Stimulated activated CD4-positive, alpha-beta T cell treated with anti-CD3 and anti-CD28 coated beads, TNF-alpha, amount 100 ng/mL, for 1 hour (primary cell): ENCODE measurements at places on chromosomes 11 and 22.

- no peak for DNase-seq
Observed at GRCh38 chr22:32951807-32952153, 106.4 kb downstream of the SYN3 start.

DNA sequence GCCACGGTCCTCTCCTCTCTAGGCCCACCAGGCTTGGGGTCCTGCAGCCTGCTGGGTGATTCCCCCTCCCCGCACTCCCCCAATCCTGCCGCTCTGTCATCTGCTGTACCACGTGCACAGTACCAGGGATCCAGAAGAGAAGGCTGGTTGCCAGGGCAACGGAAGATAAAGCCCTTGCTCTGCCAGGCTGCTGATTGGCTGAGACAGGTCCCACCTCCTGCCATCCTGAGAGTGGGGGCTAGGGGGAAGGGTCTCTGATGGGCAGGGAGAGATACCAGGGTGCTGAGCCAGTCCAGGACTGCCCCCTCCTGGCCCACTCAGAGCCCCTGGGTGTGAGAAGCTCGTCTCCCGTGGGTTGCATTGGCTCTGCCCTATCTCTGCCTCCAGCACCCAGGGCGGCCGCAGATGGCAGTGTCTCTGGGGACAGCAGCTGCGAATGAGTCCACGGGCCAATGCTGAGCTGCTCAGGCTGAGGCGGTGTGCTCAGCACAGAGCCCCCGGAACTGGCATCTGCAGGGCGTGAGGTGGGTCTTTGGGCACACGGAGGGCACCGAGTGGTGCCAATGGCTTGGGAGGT, at the start of gene SMIM45:
SMIM45 (plus strand) TSS at position 253 of the 577 bp plus-strand sequence.
- DNase-seq: no peak

- no peak for DNase-seq
Observed at GRCh38 chr22:30158277-30158676, 78.0 kb downstream of the HORMAD2 start.

DNA sequence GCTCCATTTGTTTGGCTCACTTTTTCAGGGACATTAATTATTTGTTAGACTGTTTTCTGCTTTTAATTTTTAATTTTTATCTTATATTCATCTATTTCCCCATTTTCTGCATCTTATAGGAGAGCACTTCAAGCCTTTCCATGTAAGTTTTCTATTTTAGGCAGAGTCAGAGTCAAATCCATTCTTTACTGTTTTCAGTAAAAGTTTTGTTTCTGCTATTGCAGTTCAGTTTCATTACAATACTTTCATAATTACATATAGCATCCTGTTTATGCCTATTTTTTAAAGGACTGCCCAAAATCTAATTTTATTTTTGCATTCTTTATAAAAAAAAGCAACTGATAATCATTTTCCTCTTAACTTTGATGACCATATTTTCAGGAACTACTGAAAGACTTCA, 3.8 kb upstream of the OR10A5 start:
- no peak for DNase-seq

DNA sequence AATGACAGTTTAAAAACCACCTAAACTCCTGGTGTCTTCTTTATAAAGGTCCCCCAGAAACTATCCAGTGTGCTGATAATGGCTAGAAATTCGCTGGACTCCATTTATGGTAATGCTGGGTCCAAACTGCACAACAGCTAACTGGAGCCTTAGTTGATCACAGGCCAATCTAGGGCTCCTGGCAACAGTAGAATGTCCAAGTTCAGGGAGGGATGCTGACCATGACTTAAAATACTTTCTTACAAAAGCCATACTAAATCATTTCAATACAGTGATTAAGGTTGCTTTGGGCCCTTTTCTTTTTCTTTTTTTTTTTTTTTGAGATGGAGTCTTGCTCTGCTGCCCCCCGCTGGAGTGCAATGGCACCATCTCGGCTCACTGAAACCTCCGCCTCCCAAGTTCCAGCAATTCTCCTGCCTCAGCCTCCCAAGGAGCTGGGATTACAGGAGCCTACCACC, 14.5 kb upstream of the GAB2 start:
- DNase-seq: no peak

DNA sequence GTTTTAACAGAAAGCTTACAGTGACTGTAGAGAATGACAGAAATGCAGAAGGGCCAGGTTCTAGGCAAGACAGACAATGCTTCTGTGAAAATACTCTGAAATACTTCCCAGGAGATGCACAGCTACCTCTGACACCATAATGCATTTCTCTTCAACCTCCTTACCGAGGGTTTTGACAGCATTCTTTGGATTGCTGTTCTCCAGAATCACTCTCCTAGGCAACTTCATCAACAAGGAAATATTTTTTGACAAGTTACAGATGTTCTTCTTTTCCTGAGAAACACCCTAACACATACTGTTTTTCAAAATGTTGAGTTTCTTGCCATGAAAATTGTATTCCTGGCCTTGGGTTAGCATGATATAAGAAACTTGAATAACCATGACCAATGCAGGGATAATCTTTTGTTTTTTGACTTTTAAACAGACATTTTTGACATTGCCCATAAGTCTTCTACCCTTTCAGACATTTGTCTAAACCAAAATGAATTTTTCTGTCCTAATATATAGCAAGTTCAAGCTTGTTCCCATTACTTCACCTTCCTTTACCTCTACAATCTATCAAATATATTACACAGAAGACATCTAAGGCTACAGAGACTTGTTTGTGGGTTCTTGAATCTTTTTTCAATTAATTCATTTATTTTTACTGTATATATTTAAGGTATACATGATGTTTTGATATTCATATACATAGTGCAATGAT, 108.1 kb downstream of the CCDC34 start:
- DNase-seq: no peak

- DNase-seq: no peak
Observed at GRCh38 chr11:134139873-134140331, 71.0 kb downstream of the JAM3 start.

GRCh38 chr11:112590764-112591163, 330.1 kb upstream of the PLET1 start:
- DNase-seq: no peak

GRCh38 chr11:72238040-72238450, 5.9 kb downstream of the PHOX2A start:
- no peak for DNase-seq

DNA sequence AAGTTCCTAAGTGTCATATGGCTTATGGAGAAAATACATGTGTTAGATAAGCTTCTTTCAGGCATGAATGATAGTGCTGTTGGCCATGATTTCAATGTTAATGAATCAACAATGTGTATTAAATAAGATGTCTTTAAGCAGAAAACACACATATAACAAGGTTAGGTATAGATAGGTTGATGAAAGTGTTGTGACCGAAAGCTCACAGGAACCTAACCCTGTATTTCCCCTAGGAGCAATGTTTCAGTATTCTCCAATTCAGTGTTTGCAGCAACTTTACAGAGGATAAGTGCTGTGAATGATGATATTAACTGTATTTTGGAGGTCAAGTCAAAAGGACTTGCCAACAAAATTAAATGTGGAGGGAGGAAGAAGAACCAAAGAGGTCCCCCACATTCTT, 82.8 kb upstream of the PRDM11 start:
- no peak for DNase-seq

- DNase-seq: no peak
Observed at GRCh38 chr11:30328681-30329080, 5.8 kb downstream of the ARL14EP start.
